SJSA1 (cell line): ENCODE measurements at places on chromosomes 4 and X. TPM values are rescaled to one million over a fixed set of nuclear protein-coding genes. Genes with fewer than 3 reads are reported as not detected.

GRCh38 chrX:118459494-118459893 lies 36.1 kb upstream of the DOCK11 start:
- DNase-seq: no peak

DNA sequence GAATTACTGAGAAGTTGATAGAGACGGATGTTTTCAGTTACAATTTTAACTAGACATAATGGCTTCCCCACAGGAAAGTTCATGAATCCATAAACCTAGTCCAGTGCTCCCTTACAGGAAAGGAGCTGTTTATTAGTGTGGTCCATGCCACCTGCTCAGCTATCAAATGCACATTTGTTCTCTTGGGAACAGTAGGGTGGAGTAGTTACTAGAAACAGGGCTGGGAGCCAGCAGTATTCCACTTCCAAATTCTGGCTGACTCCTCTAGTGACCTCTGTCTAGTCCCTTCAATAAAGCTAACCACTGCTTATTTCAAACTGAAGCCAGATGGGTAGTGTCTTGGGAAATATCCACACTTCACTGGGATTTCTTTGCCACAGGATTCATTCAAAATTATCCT lies 88.4 kb upstream of the TLL1 start:
- no peak for DNase-seq

DNA sequence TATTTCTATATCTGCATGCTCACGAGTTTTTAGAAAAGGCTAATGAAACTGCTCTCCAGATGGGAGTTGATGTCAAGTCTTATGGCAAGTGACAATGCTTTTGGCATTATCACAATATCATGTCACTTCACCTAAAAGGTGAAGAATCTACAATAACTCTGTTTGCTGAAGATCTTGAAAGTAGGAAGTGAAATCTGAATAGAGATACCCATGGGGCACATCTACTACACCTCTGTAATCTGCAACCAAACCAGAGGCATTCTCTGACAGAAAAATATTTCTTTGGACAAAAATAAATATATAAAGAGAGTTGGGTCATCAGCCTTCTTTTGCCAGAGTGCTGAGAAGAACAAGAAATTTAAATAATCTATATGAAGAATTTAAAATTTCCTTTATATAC lies 3.9 kb upstream of the VAMP7 start:
- DNase-seq: no peak

TEX13D gene
- not detected in 2 replicates for total RNA-seq

DNA sequence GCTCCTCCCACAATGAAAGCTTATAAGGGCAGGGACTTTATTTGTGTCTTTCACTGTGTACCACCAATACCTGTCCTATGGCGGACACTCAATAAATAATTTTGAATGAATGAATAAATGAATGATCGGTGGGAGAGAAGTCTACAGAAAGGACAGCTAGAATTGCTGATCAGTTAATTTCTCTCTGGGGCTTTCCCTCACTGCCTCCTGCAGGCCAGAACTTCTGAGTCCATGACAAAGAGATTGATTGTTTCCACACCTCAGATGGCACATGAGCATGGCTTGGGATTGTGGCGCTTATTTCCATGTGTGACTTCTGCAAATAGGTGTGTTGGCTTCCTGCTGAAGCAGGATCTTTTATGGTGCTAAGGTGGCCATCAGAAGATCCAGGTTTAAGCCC lies 6.3 kb downstream of the FAM47E start:
- no peak for DNase-seq

GRCh38 chrX:135520022-135520552 lies 373 bp upstream of the INTS6L start:
- DNase-seq: no peak

DNA sequence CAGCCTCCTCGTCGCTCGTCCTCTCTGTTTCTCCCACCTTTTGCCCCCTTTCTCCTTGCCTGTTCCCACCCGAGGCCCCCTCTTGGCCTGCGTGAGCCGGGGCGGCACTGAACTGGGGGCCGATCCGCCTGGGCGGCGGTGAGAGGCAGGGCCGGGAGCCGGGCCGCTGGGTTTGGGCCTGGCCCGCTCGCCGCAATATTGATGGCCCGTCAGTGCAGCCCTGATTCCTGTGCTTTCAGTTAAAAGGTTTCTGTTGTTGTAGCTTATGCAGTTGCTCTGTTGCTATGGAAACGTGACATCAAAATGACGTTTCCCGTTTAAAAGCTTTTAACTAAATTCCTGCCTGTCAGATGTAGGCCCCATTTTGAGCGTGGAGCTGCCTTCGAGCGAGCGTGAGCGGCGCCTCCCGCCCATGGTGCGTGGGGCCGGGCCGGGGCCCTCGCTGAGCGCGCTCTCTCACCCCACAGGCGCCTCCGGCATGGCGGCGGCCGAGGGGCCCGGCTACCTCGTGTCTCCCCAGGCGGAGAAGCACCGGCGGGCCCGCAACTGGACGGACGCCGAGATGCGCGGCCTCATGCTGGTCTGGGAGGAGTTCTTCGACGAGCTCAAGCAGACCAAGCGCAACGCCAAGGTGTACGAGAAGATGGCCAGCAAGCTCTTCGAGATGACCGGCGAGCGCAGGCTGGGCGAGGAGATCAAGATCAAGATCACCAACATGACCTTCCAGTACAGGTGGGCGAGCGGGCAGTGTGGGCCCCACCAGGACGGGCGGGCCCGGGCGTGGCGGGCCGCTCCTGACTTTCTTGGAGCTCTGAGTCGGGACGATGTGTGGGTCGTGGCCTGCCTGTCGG lies at the start of gene MSANTD1:
TSS of gene MSANTD1 (plus strand) at position 349 of the 851 bp plus-strand sequence. CDS start at position 413, 64 bp downstream.
- DNase-seq: no peak

- DNase-seq: no peak
Measured at GRCh38 chr4:121554382-121554781, 142.4 kb downstream of the ANXA5 start.

DNA sequence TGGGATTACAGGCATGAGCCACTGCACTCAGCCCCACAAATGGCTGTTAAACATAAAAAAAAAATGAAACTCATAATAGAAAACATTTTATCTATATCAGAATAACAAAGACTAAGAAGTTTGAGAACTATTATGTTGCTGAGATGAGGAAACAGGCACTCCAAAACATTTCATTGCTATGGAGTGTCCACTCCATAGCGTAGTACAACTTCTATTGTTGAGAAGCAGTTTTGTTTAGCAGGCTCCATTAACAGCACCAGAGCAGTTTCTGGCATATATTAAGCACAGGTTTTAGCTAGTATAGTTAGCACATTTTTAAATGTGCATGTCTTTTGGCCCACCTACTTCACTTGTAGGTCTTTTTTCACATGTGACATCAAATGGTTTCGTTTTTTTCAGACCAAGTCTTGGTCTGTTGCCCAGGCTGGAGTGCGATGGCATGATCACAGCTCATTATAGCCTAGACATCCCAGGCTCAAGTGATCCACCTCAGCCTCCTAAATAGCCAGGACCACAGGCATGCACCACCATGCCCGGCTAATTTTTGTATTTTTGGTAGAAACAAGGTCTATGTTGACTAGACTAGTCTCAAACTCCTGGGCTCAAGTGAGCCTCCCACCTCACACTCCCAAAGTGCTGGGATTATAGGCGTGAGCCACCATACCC lies 5.8 kb downstream of the HMGB2 start:
- no peak for DNase-seq

SMIM43 gene
- total RNA-seq: 0.26 TPM in 1 of 2 replicates, not detected in the other

DNA sequence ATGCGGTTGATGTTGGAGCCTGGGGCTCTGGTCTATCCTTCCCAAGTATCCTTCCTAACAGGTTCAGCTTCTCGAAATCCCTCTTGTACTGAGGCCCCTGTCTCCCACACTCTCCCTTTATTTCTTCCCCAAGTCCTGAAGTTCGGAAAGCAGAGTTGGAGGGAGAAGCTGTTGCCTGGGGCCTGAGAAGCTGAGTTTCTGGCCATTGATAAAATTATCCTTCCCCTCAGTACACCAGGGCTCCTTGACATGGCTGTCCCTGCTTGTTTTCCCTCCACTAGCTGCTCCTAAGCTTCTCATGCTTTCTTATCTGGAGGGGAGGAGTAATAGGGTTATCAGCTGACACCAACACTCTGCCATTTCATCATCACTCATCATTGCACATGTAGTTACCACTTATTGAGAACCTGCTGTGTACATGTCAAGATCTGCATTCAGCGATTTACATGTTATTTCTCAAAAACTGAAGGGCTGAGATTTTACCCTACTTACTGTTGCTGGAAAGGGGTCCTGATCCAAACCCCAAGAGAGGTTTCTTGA lies 58.0 kb downstream of the FUNDC1 start:
- no peak for DNase-seq

MAGEC2 gene
- total RNA-seq: not detected in 2 replicates

- DNase-seq: no peak
Measured at GRCh38 chr4:25953740-25954139, 39.7 kb downstream of the SMIM20 start.

DNA sequence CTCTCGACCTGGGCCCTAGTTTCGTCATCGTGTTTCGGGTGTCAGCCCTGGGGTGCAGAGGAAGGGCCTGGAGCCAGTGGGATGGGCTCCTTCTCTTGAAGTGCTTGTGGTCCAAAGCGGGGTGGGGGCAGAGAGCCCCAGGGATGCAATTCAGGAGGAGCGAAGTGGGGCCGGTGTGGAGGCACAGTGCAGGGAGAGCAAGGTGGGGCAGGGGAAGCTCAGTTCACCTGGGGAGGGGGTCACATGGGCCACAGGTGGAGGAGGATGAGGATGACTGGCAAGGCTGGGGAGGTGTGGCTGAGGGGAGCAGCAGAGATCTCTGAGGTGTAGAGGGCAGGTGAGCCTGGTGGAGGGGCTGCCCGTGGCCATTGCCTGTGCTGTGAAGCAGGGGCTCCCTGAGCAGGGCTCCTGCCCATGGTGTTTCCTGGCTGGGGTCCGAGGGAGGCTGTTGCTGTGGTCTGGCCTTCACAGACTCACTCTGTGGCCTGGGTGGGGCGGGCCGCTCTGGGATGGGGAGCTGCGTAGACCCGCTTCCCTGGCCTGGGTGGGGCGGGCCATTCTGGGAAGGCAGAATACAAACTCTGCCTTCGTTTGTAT lies 6.9 kb downstream of the SORCS2 start:
- no peak for DNase-seq

DNA sequence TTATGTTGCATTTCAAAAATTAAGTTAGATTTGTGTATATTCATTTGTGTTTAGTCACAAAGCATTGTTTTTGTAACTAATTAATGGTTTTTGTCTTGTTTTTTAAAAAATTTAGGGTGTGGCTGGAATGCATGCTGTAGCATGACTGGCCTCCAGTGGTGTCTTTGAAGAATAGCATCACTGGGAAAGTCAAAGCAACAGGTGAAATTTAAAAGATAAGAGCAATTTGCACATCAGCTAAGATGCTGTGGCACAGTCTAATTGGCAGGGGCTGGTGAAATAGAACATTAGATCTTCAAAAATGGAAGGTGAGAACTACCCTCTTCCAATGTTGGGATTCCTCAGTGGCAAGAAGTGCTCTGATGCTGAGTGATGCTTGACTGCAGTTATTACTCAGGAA lies 45.3 kb downstream of the ANK2 start:
- no peak for DNase-seq

NDUFC1 gene
- 56.2 and 68.5 TPM in 2 replicates for total RNA-seq

- DNase-seq: no peak
Measured at GRCh38 chr4:152087335-152087734, 326.5 kb upstream of the GATB start.

ANXA10 gene
- 1.7 and 3.6 TPM in 2 replicates for total RNA-seq

DNA sequence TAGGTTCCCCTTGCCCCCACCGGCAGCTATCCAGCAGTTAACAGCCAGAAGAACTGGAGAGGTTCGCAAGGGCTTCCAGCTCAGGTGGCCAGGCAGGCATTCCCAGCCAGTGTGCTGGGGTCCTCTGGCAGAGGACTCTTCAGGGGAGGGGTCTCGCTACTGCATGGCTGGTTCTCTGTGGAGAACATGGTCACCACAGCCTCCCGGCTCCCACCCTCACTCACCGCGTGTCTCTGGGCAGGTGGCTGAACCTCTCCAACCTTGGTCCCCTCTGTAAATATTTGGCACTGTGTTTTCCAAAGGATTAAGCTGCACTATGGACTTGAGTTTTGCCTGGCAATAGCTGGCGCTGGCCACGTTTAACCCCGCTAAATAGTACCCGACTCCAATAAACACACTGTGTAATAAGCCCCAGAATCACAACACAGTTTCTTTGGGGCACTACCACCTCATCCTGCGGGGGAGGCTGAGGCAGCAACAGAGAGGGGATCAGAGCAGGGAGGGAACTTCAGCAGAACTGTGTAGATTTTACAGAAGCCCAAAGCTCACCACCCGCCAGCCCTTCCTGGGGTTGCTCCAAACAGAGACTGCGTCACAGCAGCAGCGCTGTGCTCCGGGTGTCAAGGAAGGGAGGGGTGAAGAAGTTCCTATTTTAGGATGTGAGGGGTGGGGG lies 15.2 kb downstream of the BCOR start:
- no peak for DNase-seq

EIF1AX gene
- total RNA-seq: 58.9 and 64.9 TPM in 2 replicates

- no peak for DNase-seq
Measured at GRCh38 chr4:17578482-17578891, 1.5 kb downstream of the LAP3 start.

BEX5 gene
- not detected in 2 replicates for total RNA-seq

DNA sequence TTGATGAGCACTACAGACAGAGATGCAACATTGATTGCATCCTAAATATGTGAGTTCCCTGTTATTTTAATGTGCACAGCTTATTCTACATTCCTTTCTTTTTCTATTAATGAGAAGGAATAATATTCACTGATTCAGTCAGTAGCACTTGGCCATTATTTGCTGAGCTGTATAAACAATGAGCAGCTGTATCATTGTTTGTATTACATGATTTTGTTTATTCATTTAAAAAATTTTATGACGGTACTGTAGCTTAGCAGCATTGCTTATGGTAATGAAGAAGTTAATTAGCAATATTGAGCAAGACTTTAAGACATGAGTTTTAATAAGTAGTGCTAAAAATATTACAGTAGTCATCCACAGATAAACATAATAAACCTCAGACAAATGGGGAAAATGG lies 582.0 kb downstream of the ADGRL3 start:
- DNase-seq: no peak

- no peak for DNase-seq
Measured at GRCh38 chr4:113300471-113300928, 251.0 kb downstream of the ANK2 start.

SSX4 gene
- 0.11 TPM in 1 of 2 replicates, not detected in the other for total RNA-seq

TEX13B gene
- total RNA-seq: not detected in 2 replicates
